ENCODE measurements at places on chromosomes 12 and 14. TPM values are rescaled to one million over a fixed set of nuclear protein-coding genes. Genes with fewer than 3 reads are reported as not detected.

The ARG2 gene
- 0.85 TPM for total RNA-seq

The MLEC gene
- total RNA-seq, result 271 TPM

The MIP gene
- not detected for total RNA-seq

The ARF3 gene
- total RNA-seq, result 304 TPM

The ARHGAP9 gene
- total RNA-seq, result 11.4 TPM

The SALL2 gene
- total RNA-seq, result 3.8 TPM

The SOCS2 gene
- total RNA-seq, result 19.5 TPM

Measured in left colon (tissue), 2 donors.